ENCODE measurements at places on chromosomes 6 and 20.

GRCh38 chr20:49697071-49697470 is 16.6 kb downstream of the B4GALT5 start:
- no peak for DNase-seq

- no peak for DNase-seq
Measured at GRCh38 chr6:143301188-143301587, 149.3 kb downstream of the ADAT2 start.

- no peak for DNase-seq
Measured at GRCh38 chr6:133767357-133767970, 121.4 kb upstream of the TCF21 start.

DNA sequence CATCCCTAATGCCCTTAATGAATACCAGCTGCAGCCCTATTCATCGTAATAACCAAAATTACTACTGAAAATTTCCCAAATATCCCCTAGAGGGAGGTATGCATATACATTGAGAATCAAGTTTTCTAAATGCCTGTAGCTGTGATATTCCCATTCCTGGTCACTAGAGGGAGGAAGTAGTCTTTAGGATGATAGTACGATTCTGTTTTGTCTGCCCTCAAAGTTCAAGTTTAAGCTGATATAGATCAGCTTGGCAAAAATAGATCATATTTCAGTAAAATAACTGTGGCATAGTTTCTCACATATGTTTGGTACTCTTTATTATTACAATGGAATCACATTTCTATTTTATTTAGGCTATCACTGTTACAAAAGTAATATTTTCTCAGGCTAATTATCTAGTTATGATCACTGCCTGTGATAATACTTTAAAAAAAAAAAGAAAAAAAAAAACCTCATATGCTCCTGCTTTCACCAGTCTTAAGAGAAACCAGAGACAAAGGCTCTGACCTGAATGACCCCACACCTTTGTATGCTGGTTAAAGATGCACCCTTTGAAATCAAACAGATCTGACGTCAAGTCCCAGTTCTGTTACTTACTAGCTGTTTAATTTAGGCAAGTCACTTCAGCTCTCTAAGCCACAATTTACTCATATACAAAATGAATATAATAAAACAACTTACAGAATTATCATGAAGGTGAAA is 11.0 kb downstream of the TSPYL1 start:
- DNase-seq = no peak

DNA sequence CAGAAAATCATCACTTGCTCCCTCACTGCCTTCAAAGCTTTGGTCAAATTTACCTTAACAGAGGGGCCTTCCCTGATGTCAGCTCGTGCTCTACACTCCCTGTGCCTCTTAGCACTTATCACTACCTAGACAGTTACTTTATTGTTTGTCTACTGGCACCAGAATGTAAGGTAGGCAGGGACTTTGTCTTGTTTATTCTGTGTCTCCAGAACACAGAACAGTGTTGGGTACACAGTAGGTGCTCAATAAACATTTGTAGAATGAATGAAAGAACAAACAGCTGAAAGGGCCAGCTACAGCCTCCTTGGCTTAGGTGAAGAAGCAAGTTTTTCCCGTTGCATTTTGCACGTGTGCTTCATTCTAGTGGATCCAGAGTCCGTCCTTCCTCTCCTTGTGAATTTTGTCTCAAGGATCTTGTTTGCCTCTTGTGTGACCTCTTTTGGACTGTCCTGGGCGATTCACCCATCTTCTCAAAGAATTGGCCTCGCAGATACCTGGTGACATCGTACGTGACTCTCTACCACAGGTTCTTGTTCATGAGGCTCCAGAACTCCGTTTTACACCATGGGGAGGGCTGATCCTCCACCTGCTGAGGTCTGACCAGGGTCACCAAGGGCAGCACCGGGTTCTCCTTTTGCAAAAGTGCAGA is 84.2 kb upstream of the ARMC2 start:
- DNase-seq = no peak

DNA sequence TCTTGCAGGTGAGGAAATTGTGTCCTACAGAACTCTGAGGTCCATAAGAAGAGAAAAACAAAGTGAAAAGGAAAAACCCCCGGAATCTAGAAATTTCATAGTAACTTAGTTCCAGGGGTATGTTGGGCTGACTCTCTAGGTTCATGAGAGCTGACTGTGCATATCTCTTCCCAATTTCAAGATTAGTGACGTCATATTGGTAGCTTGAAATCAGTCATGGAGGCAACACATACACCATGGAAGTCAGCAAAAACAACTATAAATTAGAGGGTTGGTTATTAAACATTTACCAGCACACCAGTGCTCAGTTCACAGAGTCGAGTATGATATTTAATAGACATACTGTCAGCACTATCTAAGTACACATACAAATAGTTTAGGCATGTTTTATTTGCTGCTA is 49.8 kb downstream of the PHACTR1 start:
- DNase-seq = no peak

GRCh38 chr6:7254980-7255835 is 57.8 kb downstream of the SSR1 start:
- DNase-seq = no peak

- no peak for DNase-seq
Measured at GRCh38 chr6:111237852-111238251, 150.5 kb downstream of the SLC16A10 start.

GRCh38 chr20:63155266-63156165 is 60.4 kb downstream of the YTHDF1 start:
- no peak for DNase-seq

- no peak for DNase-seq
Measured at GRCh38 chr20:21175433-21175832, 49.6 kb downstream of the KIZ start.

DNA sequence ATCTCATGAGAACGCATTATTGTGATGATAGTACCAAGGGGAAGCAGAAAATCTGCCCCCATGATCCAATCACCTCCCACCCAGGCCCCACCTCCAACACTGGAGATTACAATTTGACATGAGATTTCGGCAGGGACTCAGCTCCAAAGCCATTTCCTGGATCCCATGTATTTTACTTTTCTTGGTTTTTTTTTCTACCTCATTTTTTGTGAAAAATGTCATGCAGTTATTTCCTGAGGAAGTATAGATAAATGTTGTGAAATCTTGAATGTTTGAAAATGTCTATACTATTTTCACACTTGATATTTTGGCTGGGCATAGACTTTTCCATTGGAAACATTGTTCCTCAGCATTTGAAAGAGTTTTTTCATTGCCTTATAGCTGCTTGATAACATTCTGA is 9.1 kb upstream of the BRPF3 start:
- DNase-seq = no peak
